ENCODE measurements at places on chromosomes 1 and 21.

GRCh38 chr1:89827902-89828301 is 7.1 kb downstream of the LRRC8D start:
- DNase-seq = no peak

GRCh38 chr1:119779869-119780356 is 11.2 kb upstream of the HMGCS2 start:
- no peak for DNase-seq

DNA sequence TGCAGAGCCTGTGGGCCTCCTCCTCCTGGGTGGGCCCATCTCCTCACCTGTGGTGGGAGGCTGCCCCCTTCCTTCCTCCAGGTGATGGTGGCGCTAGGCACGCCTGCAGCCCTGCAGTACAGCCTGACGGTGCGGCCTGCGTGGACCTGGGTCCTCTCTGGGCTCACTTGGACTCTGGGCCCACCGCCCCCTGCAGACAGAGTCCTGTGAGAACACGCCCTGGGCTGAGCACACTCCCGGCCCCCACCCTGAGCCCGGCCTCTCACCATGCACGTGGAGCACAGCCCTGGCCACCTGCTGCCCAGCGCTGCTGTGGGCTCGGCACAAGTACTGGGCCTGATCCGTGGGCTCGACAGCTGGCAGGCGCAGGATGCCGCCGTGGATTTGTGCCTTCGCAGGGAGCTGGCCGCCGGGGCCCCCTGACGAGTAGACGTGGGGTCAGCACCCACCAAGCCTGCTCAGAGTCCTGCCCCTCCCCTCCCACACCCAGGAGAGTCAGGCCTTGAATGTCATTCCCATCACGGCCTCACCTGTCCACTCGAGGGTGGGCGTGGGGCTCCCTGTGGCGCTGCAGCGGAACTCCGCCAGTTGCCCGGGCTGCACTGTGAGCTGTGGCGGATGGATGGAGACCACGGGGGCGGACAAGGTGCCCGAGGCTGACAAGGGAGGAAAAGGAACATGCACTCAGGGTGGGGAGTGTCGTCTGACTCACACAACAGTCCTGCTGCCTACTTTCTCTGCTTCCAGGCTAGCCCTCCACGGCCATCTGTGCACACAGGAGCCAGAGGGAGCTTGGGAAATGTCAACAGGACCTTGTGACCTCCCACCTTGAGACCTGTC is 43.4 kb downstream of the LDLRAD2 start:
- DNase-seq = no peak

DNA sequence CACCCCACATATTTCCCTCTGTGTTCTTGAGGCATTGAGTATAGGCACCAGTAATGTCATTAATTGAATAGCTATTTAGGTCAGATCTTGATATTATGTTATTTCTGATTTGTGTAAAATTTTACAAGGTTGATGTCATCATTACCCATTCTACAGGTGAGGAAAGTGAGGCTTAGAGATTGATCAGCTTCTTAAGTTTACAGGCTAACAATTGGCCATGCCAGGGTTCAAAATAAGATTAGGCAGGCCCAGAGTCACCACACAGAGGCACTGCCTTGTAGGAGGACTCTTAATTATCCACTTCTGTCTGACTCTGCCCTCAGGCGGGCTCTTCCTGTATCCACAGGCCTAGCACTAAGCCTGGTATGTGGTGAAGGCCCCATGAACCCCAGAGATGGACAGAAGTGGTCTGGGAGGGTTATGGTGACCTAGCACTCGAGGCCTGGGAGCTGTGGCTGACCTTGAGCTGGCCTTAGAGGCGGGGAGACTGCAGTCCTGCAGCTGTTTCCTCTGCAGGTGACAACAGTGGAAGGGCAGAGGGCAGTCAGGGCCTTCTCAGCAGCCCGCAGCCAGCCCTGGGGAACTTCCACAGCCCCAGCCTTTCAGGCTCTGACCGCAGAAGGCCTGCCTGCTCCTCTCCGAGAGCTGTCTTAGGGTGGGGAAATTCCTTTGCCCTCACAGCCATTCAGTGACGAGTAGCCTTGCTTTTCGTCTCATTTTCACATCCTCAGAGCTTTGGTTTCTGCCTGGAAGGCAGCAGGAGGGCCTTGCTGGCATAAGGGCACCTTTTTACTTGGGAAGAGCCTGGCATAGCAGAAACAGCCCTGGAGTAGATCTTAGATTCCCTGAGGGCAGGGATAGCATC is 12.2 kb downstream of the ZDHHC18 start:
- DNase-seq = peak; percentile 65

DNA sequence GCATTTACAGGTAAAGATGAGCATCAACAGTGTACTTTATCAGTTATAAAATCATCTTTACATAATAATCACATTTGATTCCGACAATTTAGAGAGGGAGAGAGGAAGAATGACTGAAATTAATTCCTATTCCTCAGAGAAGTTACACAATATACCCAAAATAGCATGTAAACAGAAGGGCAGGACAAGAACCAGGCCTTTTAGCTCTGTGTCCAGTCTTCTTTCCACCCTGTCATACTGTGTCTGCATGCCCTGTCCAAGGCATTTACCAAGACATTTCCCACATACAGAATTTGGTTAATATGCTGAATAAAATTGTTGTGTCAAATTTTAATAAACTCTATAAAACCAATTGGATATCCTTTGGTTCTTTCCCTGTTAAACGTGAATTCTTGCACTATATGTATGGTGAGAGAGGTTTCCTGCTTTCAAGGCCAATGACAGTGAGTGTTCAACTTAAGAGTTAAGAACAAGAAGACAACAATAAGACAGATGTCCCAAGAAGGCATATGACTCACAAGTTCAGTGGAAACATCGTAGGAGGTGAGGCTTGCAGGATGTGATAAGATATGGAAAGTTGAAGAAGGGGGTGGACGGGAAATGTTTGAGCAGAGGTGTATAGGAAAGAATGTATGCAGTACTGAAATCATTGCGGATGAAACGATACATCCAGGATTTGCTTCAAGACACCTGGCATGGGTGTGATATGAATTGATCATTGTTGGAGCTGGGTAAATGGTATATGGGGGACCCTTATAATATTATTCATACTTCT is 20.8 kb downstream of the LRRC8B start:
- peak; percentile 66 for DNase-seq

GRCh38 chr1:43853161-43853921 is 80.3 kb upstream of the ARTN start:
- no peak for DNase-seq

DNA sequence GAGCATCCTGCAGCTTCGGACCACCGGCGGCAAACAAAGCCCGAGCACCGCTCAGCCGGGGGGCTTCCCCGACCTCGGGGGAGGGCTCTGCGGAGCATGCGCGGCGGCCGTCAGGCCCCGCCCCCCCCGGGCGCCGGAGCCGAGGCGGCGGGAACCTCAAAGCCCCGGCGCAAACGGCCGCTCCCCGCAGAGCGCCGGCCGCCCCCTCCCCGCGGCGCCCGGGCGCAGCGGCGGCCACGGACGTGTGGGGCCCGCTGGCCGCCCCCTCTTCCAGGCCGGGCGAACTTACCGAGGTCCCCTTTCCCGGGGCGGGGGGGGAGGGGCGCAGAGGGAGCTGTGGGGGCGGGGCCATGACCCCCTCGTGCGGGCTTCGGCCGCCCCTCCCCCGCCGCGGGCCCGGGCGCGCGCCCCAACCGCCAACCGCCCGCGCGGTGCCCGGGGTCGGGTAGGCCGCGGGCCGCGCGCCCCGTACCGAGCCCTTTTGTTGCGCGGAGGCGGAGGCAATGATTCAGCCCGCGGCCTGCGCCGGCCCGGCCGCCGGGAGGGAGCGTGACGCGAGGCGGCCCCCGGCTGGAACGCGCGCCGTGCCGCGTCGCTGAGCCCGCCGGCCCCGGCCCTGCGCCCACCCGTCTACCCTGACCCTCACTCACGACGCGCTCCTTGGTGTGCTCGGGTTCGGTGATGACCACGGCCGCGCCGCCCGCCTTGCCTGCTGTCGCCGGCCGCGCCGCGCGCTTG is 1.7 kb downstream of the RCC2 start:
- peak; percentile 70 for DNase-seq

DNA sequence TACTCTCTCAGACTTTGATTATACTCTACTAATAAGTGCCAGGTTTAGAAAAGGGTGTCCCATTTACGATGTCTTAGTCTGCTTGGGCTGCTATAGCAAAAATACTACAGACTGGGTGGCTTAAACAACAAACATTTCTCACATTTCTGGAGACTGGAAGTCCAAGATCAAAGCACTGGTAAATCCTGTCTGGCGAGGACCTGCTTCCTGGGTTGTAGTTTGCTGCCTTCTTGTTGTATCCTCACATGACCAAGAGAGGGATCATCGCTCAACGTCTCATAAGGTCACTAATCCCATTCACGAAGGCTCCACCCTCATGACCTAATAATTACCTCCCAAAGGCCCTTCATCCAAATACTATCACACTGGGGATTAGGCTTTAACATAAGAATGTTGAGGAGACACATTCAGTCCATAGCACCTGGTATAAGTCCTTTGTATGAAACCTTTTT is 12.0 kb downstream of the PRDX6 start:
- DNase-seq = no peak

DNA sequence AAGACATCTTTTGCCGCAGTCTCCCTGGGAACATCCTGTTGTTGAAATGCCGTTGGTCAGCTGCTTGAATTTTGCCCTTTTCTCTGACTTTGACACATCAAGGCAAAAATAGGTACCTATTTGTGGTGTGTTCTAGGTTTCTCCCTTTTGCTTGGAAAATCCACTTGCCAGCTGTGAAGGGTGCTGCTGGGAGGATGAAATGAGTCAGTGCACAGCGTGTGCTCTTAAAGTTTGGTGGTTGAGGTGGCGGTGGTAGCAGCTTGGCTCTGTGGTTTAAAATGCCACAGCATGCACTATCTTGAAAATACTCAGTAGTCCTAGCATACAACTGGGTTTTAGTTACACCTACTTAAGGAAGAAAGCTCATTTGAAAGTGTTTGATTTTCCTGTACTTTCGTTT is 183.8 kb downstream of the DHRS3 start:
- DNase-seq = peak; percentile 69

DNA sequence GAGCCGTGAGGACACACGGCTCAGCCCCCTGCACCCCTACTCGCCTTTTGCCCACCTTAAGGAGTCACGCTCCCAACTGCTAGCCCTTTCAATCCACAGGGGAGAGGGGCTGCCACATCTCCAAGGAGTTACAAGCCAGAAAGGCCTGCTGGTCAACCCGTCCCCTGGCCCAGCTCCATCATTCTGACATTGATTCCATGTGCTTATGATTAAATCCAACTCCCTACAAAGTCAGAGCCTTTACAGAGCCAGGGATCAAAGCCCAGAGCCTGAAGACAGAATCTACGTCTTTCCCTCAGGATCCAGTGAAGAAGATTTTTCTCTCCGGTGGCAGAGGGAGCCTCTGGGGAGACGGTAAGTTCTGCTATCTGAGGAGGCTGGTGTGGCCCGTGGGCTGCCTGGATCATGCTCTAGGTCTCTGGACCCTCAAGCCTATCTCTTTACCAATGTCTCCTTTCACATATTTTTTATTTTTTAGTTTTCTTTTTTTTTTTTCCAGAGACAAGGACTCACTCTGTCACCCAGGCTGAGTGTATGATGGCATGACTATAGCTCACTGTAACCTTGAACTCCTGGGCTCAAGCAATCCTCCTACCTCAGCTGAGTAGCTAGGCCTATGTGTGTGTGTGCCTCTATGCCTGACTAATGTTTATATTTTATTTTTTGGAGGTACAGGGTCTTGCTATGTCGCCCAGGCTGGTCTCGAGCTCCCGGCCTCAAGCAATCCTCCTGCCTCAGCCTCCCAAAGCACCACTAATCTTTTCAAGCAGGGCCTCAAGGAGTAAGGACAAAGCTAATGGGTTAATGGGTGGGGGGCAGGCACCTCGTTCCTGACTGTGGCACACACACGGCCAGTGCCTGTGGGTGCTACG is 61.3 kb downstream of the SLC66A1 start:
- DNase-seq = no peak

GRCh38 chr1:165539306-165539705 is 4.5 kb upstream of the LRRC52 start:
- no peak for DNase-seq

DNA sequence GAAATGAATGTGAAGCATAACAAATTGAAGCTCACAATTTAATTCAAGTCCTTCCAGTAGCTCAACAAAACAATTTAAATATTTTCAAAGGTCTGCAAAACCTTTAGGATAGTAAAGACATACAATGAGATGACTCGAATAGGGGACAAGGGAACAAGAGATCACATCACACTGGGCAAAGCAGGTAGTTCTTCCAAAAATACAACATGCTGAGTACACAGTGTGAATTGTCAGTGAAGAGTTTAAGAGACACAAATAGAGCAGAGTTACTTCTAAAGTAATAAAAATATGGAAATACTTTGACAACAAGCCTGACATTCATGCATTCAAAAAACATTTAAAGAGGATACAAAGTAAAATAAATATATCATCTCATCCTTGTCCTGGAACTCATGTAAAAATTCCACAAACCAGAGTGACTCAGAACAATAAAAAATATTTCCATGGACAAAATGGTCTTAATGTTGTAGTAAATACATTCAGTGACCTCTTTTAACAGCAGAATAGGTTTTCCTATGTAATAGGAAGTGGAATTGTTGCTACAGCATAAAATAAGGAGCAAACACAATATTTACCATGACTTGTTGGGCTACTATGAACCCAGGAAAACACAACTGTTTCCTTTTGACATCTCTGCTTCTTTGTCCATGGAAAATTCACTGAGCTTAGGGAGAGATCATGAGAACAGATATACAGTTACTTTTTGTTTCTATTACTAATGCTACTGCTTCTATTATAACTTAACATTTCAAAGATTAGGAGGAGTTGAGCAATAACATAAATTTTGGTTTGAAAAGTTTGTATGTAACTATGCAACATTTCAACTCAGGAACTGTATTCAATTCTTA is 83.7 kb upstream of the BCL10 start:
- no peak for DNase-seq

- no peak for DNase-seq
Measured at GRCh38 chr1:238318294-238319110, 427.8 kb upstream of the ZP4 start.

- DNase-seq = no peak
Measured at GRCh38 chr1:168368131-168368530, 87.5 kb downstream of the TBX19 start.

DNA sequence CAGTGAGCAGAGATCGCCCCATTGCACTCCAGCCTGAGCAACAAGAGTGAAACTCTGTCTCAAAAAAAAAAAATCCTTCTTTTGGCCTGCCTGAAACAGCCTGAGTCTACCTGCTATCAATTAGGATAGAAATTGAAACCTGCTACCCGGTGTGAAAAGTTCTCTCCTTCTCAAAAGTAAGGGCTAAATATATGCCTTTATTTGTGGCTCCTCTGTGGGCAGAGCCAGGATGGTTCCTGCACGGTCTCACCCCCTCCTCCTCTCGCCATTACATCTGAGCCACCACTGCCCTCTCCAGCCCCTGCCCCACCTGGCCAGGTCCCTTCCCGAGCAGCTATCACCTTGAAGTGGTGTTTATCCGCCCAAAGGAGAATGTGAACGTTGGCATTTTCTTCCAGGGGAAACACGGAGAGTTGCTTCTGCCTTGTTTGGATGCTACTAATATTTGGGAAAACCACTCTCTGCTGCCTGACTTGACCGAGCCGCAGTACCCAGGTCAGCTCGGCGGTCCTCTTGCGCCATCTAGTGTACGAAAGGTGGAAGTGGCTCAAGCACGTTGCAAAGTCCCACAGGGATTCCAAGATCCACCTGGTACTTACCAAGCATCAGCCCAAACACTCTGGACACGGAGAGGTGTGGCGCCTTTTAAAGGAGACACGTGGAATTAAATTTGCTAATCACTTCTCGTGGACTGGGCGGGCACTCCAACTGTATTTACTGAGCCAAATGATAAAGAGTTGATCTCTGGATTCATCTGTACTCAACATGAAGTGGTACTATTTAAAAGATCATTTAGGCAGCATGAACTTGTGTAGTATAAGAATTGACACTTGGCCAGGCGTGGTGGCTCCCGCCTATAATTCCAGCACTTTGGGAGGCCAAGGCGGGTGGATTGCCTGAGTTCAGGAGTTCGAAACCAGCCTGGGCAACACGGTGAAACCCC is 31.9 kb downstream of the SETD4 start:
- peak; percentile 67 for DNase-seq
